Bone marrow (tissue), 2 donors: ENCODE measurements at places on chromosomes 2 and 18.

- no peak for DNase-seq
Measured at GRCh38 chr2:72841462-72842125, 15.8 kb upstream of the EXOC6B start.

- no peak for DNase-seq
Measured at GRCh38 chr18:23405636-23406035, 47.5 kb upstream of the RIOK3 start.

- no peak for DNase-seq
Measured at GRCh38 chr2:121124330-121124729, 160.7 kb downstream of the TFCP2L1 start.

DNA sequence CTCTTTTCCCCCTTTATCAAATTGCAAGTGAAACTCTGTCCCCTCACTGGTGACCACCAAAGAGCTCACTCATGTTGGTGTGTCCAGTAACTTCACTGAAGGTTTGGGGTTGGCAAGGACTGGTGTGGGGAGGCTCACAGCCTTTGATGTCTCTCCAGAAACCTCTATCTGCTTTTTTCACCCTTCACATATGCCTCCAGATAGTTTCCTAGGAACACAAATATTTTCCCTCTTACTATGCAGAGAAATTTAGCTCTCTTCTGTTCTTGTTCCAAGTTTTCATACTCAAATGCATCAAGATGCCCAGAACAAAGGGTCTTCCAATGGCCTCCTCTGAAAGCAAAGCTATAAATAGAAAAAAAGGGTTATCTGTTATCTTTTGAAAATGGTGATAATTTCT lies 20.7 kb downstream of the DTNA start:
- no peak for DNase-seq

DNA sequence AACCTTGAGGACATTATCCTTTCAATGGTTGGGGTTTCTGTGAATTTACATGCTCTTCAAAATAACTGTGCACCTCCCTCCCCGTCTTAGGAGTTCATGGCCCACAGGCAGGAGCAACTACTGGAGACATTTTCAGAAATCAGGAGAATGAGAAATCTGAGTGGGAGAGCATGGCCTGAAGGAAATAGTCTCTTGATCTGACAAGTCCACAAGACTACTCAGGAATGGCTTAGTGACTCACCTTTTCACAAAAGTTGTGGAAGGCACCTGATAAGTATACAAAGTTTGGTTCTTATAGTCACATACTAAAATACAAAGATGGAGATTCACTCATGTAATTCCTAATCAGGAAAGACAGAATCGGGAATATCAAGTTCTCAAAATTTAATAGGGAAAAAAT lies 83.6 kb upstream of the NCKAP5 start:
- DNase-seq = no peak

GRCh38 chr18:66457245-66457644 lies 146.6 kb downstream of the CDH19 start:
- no peak for DNase-seq

DNA sequence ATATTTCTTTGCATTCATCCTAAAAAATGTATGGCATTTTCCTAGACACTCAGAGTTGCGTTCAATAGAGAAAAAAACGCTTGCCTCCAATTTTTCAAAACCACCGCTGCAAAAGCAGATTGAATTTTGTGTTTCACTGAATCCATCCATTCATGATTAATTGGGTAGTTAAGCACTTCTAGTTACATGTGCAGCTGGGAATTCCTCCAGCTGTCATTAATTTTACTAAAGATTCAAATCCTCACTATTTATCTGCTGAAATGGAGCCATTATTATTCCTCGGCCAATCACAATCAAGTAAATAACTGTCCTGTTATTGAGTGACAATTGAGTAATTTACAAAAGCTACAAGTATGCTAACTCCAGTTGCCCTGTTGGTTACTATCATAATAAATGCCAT lies 75.8 kb upstream of the ARL5A start:
- no peak for DNase-seq

- no peak for DNase-seq
Measured at GRCh38 chr2:158189526-158189925, 87.8 kb downstream of the UPP2 start.

- DNase-seq = no peak
Measured at GRCh38 chr2:165648801-165649200, 145.2 kb downstream of the GALNT3 start.

GRCh38 chr2:153347818-153348495 lies 130.6 kb downstream of the RPRM start:
- DNase-seq = no peak

- DNase-seq = no peak
Measured at GRCh38 chr2:64807417-64807816, 153.7 kb upstream of the SERTAD2 start.

DNA sequence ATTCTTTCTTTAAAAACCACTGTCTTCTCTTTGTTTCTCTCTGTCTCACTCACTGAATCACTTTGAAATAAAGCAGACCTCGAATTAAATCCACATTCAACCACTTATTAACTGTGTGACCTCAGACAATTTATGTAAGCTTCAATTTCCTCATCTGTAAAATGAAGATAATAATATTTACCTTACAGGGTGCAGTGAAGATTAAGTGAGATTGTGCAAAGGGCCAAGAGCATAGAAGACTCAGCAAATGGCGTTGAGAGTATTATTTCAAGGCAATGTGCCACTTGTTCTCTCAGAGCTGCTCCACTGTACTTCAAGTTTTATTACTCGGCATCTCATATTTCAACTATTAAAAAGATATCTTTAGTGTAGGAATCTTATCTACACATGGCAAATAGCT lies 454.2 kb upstream of the HNRNPA3 start:
- DNase-seq = no peak

- no peak for DNase-seq
Measured at GRCh38 chr2:105741617-105742016, 3.1 kb upstream of the NCK2 start.

DNA sequence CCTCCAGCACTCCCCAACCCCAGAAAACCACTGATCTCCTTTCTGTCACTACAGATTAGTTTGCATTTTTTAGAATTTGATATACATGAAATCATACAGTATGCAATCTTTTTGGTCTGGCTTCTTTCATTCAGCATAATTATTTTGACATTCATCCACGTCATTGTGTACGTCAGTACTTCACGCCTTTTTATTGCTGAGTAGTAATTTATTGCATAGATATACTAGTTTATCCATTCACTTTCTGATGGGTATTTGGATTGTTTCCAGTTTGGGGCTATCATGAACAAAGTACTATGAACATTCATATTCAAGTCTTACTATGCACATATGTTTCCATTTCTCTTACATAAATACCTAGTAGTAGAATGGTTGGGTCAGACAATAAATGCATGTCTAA lies 20.1 kb upstream of the CHN1 start:
- DNase-seq = no peak

GRCh38 chr18:22475426-22476100 lies 57.8 kb upstream of the CTAGE1 start:
- DNase-seq = no peak

DNA sequence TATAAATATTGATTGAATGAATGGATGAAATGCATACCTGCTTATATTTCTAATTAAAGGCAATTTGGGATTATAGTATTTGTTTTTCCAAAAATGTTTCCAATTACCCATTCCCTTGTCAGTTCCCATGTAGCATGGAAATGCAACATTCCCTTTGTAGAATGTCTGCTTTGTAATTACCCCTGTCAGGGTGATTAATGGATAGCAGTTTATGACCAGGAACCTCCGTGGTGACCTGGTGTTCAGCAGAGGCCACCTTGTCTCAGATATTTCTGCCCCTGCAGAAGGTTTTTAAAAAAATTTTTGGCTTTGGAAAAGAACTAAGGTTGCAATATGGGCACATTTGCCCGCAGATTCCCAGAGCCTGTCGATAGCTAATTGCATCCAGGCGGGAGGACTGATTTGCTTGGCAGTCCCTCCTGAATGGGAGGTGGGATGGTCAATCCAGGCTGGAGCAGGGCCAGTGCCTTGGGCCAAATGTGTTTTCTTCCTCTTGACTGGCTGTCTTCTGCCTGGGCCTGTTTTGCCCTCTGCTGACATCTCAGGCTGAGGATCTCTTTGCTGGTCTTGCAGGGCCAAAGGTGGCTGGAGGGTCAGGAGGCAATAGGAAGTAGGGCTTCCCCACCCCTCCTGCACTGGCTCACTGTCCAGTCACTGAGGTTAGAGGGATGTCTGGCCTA lies 82.1 kb downstream of the TMEM182 start:
- DNase-seq = no peak

GRCh38 chr18:9950289-9951016 lies 36.6 kb downstream of the VAPA start:
- DNase-seq = no peak

GRCh38 chr2:174878537-174879147 lies 114.4 kb upstream of the CHRNA1 start:
- DNase-seq = no peak

GRCh38 chr2:8244639-8245038 lies 437.2 kb upstream of the ID2 start:
- peak; percentile 54 for DNase-seq

DNA sequence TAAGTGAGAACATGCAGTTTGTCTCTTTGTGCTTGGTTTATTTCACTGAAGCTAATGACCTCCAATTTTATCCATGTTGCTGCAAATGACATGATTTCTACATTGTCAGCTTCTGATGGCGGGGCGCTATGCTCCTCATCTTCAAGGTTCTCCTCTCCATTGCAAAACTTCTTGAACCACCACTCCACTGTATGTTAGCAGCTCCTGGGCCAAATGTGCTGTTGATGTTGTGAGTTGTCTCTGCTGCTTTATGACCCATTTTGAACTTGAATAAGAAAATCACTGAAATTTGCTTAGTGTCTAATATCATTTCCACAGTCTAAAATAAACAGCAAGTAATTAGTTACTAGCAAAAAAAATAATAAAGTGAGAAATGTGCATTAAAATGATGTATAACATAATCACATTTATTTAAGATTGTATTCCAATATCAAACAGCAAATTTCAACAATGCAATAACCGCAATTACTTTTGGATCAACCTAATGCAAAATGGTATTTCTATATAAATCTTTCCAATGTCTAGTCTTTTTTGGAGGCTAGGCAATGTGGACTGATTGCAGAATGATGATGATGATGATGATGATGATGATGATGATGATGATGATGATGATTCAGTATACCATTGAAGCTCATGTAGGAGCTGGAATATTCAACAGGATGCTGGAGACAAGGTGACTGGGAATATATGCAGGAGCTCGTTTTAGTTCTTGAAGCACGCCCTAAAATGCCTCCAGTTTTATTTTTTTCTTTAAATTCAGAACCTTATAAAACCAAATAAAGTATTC lies 304.9 kb upstream of the KYNU start:
- no peak for DNase-seq

DNA sequence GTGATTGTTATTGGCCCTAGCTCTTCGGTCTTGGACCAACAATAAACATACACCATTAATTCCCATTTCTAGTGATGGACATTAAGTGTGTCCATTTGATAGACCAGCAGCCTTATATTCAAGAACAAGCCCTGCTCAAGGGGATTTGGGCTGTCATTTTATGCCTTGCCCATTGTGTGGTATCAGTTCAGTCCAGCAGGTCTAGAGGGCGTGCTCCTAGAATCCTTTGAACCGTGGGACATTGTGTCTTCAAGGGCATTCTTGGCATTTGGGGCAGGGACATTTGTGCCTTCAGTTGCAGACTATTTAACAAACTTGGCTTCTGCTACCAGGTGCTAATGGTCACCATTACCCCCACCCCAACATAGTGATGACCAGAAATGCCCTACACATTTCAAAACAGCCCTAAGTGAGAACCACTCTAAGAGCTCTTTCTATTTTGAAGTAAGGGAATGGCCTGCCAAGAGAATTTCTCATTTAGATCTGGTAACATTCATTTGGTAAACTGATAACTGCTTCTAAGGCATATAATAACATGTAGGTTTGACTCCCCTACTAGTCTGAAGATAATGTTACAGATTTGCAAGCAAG lies 284.7 kb downstream of the ALPK2 start:
- no peak for DNase-seq

DNA sequence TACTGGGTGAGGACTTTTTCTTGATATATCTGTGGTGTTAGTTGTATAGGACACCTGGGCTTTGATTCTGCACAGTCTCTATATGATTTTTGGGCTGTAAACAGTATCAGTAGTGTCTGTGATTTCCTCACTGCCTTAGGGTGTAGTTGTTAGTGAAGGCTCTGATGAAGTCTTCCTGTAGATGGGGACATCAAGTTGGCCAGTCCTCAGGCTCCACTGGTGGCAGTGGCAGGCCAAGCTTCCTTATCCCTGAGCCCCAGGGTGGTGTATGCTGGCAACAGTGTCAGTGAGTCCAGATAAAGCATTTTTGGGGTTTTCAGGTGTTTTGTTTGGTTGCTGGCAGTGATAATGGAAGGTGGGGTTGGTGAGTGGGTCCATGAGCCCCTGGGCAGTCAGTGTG lies 961.4 kb downstream of the DSC3 start:
- no peak for DNase-seq

DNA sequence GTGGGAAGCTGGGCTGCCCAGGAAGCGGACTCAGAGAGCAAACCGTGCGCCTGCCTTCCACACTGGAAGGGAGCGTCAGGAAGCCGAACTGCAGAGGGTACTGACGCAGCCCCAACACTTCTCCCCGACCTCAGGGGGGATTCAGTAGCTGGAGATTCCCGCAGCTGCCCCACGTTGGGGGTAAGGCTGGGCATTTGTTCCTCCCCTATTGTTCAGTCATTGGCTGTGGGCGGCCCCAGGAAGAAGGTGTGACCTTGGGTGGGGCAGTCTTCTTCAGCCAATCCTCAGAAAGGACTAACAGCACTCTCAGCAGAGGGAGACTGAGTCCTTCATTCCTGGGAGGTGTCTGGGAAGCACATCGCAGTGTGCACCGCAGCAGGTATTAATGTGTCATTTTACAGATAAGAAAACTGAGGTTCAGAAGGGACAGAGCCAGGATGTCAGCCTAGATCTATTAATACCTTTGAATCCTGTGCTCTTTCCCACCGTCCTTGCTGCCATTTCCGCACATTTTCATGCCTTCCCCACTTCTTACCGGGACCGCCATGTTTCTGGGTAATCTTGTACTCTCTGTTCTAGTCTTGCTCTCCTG lies 12.1 kb upstream of the C18orf32 start:
- no peak for DNase-seq

DNA sequence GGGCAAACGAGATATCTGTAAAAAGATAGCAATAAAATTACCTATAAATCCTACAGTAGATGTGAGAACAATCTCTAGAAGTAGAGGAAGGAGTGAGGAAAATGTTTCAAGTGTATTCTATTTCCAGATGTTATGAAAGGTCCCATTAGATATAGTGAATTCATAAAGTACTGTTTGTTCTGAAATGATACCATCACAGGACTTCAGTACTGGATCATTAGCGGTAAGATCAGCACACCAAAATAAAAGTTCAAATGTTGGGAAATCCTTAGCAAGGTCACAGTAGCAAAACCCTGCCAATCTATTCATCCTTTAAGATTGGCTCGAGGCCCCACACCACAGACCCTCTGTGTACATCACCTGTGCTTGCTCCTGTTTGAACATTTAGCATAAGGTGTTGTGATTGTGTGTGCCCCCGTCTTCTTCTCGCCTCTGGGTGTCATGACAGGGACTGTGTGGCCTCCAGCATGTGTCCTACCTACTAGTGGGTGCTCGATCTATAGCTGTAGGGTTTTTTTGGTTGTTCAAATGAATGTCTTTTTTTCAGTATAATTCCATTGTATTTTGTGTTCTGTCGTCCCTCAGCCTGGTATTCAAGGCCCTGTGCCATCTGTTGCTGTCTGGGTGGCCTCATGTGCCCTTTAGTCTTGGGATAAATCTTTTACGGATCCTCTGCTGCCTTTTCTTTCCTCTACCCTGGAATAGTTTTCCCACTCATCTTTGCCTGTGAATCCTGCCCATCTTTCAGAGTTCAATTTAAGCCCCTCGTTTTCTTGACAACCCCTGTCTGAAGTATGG lies 9.1 kb downstream of the MFSD6 start:
- no peak for DNase-seq
